ENCODE measurements at places on chromosomes 1 and 21.

DNA sequence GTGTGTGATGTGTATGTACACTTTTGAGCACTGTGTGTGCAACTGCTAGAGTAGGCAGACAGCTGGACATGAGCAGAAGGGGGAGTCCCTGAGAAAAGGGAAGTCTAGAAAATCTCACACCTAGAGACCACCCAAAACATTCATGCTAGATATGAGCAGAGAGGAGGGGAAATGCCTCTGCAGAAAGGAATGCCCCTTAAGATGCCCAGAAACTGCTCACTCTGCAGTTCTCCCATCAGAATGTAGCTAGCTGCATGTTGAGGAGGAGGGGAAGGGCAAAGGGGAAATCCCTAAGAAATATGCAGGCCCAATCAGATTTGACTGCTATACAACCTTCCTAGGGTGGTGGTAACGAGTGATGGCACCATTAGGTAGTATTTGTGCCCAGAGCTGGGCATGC lies 31.8 kb upstream of the MAGOH start:
- no peak for DNase-seq

DNA sequence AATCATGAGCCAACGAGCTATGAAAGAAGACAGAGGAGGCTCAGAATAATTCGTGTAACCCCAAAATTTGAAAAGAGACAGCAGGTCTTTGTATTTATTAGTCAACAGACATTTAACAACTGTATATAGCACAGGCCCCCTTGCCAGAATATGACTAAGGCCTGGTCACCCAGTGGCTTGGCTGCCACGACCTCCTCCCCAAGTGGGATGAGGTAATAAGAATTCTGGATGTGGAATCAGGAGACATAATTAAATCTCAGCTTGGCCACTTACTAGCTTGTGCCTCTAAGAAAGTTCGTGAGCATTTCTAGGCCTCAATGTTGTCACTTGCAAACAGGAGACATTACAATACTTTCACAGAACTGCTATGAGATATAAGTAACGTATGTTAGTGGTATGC lies 134.2 kb upstream of the TNFSF4 start:
- peak; percentile 59 for DNase-seq

DNA sequence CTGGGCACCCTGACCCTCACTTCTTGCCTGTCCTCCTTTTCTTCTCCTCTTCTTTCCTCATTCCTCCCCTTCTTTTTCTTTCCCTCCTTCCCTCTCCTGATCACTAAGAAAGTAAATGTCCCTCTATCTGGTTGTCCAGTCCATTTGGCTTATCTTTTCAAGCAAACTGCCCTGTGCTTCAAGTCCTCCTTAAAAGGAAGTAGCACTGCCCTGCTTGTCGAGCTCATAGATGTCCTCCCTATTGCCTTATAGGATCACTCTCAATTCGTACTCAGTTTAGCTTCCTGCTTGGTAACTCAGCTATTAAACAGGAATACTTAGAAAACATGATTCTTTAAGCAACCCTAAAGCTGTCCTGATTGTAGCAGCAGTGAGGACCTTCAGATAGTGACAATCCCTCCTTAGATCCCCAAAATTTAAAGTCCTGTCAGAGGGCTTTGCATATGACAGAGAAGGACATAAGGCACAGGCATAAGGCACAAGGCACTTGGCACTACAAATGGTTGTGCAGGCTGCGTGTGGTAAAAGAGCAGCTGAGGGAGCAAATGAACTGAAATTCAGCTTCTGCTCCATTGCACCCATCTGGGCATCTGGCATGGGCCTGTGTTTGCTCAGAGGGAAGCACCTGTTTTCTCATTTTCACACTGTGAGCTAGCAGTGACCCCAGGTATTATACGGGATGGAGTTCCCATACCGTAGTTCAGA lies 26.1 kb upstream of the SLAMF6 start:
- DNase-seq = no peak

DNA sequence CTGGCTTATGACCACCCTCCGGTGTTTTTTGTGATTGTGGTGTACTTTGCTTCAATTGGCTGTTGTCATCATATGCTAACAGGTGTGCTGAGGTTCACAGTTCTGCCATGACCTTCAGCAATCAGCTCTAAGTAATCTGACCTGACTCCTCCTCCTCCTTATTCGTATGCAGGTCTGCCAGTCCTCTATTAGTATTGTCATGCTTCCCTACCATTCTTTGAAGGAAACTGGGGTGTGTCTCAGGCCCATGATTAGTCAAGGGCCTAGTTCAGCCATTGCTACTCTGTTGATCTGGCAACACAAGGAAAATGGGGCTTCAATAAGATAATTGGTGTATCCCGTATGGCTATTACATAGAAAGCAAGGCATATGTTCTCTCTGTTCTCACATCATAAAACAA lies 332.3 kb upstream of the DPYD start:
- no peak for DNase-seq

DNA sequence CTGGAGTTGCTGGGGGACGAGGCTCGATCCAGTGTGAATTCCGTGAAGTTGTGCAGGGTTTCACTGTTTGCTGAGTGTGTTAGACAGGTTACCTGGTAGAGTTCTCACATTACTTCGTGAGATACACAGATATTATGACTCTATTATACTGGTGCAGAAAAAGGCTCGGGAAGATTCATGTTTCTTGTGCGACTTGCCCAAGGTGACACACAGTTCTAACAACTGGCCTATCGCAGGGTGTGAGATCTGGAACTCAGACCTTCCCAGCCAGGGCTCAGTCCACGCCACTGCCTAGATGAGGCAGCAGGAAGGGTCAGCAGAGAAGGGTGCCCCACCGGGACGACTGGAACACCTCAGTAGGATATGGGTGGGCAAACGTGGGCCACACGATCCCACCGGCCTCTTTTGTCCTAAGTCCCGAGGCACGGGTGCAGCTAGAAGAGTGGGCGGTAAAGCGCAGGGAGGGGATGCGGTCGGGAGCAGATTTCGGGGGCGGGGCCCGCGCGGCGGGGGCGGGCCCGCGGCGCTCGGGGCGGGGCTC lies 296 bp upstream of the RNPEP start:
- no peak for DNase-seq
